ENCODE measurements at places on chromosomes 3 and 15.

DNA sequence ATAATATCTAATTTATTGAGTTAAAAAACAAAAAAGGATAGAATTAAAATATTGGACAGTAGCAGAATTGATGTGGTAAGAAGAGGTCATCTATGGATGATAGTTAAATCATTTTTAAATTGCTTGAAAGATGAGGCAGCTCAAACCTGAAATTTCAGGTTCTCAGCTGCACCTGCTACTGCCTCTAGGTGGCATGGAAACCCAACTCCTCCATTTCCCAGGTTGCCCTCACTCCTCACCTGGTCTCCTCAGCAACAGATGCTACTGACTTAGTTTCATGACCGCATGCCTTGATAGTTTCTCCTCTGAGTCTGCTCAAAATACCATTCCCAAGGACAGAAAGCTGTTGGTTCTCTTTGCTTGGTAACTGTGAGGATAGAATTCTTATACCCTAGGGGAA, 148.1 kb downstream of the ABHD5 start:
- DNase-seq: no peak

- DNase-seq: no peak
Measured at GRCh38 chr3:13083898-13084297, 10.7 kb upstream of the IQSEC1 start.

DNA sequence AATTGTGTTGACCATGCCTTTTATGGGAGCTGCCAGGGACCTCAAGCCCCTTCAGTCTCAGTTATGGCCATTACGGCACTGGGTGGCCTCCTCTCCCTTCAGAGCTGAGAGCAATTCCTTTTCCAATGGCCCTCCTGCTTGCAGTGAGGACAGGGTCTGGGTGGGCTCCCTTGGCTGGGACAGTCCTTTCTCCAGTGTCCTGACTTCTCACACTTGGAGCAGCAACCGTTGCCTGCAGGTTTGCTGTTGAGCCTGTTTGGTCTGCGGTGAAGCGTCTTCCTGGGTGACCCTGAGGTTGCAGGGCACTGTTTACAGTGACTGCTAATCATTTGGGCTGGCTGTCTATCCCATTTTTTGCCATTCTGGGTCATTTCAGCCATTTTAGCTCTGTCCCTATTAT, 3.5 kb upstream of the CCDC80 start:
- DNase-seq: no peak

GRCh38 chr3:161197855-161198850, 23.0 kb upstream of the NMD3 start:
- no peak for DNase-seq
